ENCODE measurements at places on chromosomes 3 and 15.

DNA sequence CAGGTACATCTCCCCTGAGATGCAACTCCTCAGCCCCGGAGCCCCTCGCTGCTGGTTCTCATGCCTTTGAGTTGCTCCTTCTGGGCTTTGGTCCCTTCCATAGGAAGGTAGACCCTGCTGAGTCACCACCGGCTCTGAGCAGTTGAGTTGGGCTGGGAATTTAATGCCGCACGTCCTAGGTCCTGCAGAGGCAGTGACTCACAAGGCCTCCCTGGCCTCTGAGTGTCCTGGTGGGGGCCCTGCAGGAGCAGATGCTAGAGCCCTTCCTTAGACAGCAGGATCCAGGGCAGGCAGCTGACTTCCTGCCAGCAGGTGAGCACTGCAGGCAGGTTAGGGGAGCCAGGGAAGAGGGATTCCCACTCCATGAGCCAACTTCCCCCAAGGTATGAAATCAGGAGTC lies 5.5 kb upstream of the NTRK3 start:
- DNase-seq = no peak

- DNase-seq = no peak
Observed at GRCh38 chr3:101478980-101479379, 34.0 kb downstream of the SENP7 start.

GRCh38 chr15:49808341-49808740 lies 187.5 kb downstream of the DTWD1 start:
- no peak for DNase-seq

DNA sequence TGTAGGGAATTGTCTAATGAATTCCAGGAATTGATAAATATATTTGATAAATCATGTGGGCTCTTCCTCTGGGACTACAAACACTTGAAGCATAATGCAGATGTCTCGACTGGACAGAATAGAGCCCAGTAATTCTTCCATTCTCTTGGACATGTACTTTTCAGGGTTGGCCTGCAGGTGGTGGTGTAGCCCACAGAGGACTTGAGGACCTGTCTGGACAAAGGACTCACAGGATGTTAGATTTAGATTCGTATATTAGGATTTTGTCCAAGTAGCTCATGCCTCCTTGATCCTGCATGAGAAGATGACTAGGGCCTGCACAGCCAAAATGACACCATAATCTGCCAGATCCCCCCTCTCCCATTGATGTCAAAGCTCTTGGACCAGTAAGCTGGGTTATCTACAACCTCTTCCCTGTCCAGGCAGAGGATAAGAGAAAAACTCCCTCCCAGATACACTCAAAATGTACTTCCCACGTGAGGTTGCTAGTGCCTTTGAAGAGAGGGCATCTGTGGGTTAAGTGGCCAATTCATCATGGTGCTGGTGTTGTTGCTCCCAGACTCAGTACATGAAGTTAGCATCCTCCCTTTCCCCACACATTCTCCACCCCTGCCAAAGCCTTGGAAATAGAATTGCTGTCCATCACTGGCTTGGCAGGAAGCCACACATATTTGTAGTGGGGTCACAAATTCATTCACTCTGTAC lies 88.6 kb upstream of the ZNF280D start:
- peak; percentile 59 for DNase-seq

DNA sequence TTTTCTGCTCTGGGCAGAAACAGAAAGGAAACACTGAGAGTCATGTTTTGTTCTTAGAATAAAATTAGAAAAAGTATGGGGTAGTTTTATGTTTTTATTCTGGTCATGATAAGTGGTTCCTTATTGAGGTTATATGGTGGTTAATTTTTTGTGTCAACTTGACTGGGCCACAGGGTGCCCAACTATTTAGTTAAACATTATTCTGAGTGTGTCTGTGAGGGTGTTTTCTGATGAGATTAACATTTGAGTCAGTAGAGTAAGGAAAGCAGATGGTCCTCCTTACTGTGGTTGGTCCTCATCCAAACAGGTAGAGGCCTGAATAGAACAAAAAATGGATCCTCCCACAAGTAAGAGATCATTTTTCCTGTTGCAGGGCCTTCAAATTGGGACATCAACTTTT lies 98.9 kb downstream of the C3orf38 start:
- DNase-seq = no peak

GRCh38 chr3:57003676-57004075 lies 56.8 kb upstream of the SPATA12 start:
- DNase-seq = no peak
